ENCODE measurements at places on chromosomes 2 and 18.

GRCh38 chr2:179939259-179939658 lies 67.8 kb downstream of the CWC22 start:
- no peak for DNase-seq

- DNase-seq: no peak
Measured at GRCh38 chr18:26729449-26729848, 136.1 kb downstream of the AQP4 start.

GRCh38 chr2:51410331-51410730 lies 378.4 kb upstream of the NRXN1 start:
- no peak for DNase-seq

DNA sequence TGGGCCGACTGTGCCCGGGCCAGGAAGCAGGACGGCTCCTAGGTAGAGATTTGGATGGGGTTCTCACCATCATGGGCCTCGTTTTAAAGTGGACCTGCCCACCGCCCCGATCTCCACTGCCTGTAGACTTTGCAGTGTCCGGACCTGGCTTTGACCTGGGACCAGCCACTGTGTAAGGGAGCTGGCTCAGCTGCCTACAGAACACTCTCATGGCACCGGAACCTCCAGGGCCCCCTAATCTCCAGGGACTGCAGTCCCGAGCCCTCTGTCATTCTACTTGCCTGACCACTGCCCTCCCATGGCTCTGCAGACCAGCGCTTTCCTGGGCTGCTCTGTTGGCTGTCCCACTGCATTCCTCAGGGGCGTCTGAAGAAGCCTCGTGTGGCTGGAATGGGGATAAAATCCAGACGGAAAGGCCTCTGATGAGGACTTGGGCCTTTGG lies 120.8 kb downstream of the GLI2 start:
- no peak for DNase-seq

DNA sequence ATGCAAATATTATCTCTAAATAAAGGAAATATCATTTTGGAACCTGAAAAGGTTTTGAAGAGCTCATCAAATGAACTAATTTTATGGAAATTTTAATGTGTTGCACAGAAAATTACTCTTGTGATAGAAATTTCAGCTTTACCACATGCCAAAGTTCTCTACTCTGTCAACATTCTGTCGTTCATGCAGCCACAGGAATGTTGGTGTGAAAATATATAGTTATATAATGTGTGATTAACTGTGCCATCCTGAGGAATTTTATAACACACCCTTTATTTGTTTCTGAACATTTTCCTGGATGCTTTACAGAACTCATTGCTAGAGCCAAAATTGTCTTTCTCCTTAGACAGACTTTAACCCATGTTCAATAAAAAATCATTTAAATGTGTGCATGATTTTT lies 202.5 kb upstream of the SLC8A1 start:
- DNase-seq: no peak

DNA sequence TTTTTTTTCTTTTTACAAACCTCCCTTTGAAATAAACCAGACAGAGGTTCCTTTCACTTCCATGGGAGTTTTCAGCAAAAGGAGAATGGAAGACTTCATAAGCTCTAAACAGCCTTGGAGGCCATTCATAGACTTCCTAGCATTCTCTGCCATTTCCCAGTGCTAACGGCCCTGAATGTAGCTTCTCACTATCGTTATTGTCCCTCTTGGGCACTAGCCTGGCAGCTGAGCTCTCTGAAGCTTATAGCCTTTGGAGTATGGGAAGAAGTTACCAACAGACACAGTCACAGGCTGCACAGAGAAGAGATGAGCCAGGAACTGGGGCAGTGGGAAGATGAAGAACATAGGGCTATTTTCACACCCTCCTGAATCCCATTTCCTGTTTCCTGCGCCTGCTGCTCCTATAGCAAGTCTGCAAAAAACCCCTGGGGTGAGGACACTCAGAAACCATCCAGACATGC lies 29.1 kb upstream of the EPC2 start:
- no peak for DNase-seq

- no peak for DNase-seq
Measured at GRCh38 chr2:239746559-239747246, 278.4 kb downstream of the NDUFA10 start.

- DNase-seq: no peak
Measured at GRCh38 chr2:216029416-216030129, 16.2 kb upstream of the MREG start.

Data from activated CD8-positive, alpha-beta memory T cell treated with anti-CD3 and anti-CD28 coated beads, Interleukin-2, amount 50 U/mL, for 4 hours (primary cell).